ENCODE measurements at places on chromosomes 1 and 21.

- no peak for DNase-seq
These were observed 1.5 kb upstream of the KCNH1 start for GRCh38 chr1:211135342-211135950.

GRCh38 chr1:93302078-93302477 lies 43.6 kb upstream of the DR1 start:
- no peak for DNase-seq

- DNase-seq: no peak
These were observed 96.5 kb downstream of the GREM2 start for GRCh38 chr1:240515505-240515904.

DNA sequence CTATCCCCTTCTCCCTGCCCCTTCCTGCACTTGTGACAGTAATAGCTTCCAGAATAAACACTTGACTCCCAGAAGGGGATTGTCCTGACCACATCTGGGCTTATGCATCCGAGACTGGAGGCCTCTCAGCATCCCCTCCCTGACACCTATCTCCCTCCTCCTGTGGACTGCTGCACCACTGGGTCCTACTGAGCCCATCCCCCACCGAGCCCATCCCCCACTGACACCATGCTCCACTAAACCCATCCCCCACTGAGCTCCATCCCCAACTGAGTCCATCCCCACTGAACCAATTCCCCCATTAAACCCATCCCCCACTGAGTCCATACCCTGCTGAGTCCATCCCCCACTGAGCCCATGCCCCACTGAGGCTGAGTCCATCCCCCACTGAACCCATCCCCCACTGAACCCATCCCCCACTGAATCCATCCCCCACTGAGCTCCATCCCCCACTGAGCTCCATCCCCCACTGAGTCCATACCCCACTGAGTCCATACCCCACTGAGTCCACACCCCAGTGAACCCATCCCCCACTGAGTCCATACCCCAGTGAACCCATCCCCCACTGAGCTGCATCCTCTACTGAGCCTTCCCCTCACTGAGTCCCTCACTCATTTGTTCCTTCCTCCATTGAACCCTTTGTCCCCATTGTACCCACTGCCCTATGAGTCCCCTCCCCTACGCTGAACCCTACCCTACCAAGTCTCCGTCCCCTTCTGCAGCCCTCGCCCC lies 5.6 kb downstream of the PDZK1IP1 start:
- no peak for DNase-seq

GRCh38 chr21:38916214-38916964 lies 110.7 kb downstream of the ETS2 start:
- no peak for DNase-seq

DNA sequence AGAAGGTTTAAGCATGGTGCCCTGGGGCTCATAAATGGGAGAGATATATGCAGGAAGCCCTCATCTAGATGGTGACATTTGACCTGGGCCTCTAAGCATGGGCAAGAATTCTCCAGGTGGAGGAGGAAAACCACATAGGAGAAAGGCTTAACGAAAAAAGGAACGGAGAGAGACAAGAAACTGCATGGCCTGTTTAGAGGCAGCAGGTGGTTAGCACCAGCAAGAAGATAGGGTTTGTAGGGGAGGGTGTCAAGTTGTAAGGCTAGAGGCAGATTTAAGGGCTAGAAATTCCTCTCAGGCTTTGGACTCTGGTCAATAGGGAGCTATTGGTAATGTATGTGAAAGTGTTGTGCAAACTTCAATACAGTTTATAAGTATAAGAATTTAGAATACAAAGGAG lies 8.2 kb upstream of the MAPKAPK2 start:
- DNase-seq: no peak

GRCh38 chr1:47643306-47644211 lies 205.7 kb downstream of the FOXD2 start:
- peak; percentile 35 for DNase-seq

- DNase-seq: peak; percentile 65
These were observed 5.1 kb upstream of the HES4 start for GRCh38 chr1:1004780-1005697.

- DNase-seq: no peak
These were observed 87.0 kb upstream of the COA6 start for GRCh38 chr1:234286206-234286605.

DNA sequence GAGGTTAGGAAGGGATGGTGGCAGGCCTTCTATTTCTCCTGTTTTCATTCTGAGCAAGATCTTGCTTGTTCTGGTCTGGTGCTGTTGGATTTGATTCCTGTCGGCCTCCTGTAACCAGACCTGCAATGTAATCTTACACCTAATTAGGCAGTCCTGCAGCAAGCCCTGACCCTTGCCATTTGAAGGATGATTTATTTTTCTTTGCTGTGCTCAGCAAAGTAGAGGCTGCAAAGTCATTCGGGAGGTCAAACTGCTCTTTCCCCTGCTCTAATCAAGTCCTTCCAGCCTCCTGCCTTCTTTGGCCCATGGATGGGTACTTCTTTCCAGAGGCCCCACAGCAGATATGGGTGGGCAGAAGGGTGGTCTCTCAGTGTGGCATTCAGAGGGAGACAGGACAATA lies 417.7 kb upstream of the USP24 start:
- DNase-seq: no peak

Measured in glutamatergic neuron (in vitro differentiated cells).